CD4-positive, alpha-beta T cell (primary cell): ENCODE measurements at places on chromosomes 7 and 10.

DNA sequence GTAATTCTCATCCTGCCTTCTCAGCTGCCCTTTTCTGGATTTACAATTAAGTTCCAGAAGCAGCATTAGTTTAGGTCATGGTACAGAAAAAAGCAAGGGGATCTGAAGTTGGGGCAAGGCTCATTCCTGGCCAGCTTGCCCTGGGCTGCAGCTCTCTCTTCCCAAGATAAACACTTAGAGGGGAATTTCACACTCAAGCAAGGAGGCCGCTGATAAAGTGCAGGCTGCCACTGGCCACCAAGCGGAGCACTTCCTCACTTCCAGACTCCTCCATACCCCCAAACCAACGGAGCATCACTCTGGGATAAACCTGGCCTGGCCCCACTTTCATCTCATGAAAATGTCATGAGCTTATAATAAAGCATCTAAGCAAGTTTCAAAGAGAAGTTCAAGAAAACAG, 445.5 kb upstream of the MKI67 start:
- DNase-seq: no peak

DNA sequence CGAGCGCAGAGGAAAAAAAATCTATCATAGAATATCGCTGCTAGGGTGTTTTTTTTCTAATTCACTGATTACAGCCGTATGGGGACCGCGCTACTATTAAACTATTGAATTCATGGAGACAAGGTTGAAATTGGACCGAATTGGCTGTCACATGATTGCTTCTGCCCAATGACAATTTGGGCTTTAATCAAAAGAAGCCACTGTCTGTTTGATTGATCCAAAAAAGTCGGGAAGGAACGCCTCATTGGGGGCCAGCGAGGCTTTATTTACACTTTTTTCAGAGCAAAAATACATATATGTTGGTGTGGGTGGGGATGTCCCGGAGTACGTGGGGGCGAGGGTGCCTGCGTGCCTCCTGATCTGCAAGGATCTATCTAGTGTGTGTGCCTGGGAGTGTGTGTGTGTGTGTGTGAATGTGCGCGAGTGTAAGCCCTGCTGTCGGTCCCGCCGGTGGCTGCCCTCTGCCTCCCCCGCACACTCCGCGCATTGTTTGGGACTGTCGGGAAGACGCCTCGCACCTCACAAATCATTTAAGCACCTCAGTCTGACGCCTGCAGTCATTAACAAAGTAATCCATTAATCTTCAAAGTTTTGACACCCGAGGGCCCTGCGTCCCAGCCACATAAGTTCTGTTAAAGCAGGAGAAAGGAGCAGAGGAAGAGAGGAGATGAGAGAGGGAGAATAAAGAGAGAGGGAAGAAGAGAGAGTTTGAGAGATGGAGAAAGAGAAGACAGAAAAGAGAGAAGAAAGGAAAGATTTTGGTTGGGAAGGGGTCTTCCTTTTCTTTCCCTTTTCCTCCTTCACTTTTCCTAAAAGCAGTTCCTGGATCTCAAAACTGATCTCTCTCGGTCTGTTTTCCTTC, at the start of gene HOXA2:
Gene HOXA2 (minus strand): TSS at position 103 of the 862 bp plus-strand sequence. CDS start 183 bp downstream, outside the sequence.
- no peak for DNase-seq

GRCh38 chr7:13060173-13060572, 372.7 kb downstream of the ARL4A start:
- no peak for DNase-seq

GRCh38 chr7:94856643-94857042, 50.8 kb upstream of the PPP1R9A start:
- no peak for DNase-seq

- no peak for DNase-seq
Measured at GRCh38 chr10:129393812-129394211, 73.2 kb upstream of the MGMT start.

DNA sequence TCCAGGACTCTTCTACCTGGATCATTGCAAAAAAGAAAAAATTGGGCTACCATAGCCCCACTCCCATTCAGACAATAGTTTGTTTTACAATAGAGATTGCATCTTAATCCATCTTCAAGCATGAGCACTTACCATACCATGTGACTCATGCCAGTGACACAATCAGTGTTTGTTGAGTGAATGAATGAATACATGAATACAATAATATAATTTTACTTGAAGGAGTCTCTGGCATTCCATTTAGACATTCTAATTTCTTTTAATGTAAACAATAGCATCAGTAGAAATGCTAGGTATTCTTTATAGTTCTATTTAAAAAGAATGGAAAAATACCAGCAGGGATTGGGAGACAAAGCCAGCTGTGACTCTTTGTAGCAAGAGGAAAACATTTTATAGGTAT, 141.6 kb upstream of the AKR1E2 start:
- DNase-seq: no peak

- no peak for DNase-seq
Measured at GRCh38 chr7:83439026-83439425, 209.9 kb downstream of the SEMA3E start.

DNA sequence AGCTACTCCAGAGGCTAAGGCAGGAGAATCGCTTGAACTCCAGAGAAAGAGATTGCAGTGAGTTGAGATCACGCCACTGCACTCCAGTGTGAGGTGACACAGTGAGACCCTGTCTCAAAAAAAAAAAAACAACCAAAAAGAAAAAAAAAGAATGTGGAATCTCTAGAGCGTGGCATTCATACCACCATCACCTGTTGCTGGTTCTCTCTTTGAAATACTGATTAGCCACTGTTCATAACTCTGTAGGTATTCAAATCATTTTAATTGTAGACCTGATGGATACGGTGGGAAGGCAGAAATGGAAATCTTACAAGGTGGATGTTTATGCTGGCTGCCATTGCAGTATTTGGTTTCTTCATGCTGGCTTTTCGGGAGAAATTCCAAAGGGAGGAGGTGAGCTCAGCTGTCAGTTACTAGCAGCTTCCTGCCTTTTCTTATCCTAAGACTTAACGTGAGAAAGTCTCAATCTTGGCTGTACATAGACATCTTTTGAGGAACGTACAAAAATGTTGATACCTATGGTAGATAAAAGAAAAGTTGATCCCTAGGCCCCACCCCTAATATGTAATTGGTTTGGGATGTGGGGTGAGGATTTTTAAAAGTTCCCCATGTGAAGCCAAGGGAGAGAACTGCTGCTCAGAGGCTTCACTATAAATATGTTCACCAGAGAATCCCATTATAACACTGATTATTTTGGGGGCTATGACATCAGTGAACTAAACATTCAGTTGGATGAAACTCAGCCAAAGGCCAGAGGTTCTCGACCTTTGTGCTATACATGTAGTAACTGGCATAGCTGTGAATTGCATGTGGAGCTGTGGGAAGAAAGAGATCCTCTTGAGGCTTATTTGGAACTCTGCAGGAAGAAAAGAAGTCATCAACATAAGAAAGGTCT, 26.9 kb upstream of the MKLN1 start:
- no peak for DNase-seq

DNA sequence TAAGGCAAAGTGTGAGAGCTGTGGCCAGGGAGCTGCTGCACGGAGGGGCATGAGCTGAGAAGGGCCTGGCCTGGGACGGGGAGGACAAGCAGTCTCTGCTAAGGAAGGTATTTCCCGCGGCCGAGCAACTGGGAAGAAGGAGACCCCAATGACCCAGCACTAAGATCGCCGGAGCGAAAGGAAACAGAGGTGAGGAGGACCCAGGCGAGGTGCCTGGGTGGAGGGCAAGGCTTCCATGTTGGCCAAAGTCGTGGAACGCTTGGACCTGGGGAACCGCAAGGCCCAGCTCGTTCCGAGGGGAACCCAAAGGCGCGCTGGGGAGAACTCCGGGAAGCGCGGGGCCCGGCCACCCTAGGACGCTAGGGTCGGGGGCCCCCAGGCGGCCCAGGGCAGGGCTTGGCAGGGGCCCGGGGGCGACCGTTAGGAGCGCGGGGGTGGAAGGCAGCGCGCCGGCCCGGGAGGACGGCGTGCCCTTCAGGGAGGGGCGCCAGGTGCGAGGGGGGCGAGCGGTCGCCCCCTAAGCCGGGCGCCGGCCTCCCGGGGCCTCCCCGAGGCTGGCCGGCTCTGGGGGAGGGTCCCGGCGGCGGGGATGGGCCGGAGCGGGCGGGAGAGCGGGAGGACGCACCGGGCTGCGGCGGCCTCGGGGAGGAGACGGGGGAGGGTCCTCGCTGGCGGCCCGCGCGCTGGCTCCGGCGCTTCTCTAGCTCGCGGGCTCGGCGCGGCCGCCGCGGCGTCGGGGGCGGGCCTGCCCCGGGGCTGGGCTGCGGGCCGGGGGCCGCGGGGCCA, 545 bp downstream of the GIGYF1 start:
- DNase-seq: no peak

DNA sequence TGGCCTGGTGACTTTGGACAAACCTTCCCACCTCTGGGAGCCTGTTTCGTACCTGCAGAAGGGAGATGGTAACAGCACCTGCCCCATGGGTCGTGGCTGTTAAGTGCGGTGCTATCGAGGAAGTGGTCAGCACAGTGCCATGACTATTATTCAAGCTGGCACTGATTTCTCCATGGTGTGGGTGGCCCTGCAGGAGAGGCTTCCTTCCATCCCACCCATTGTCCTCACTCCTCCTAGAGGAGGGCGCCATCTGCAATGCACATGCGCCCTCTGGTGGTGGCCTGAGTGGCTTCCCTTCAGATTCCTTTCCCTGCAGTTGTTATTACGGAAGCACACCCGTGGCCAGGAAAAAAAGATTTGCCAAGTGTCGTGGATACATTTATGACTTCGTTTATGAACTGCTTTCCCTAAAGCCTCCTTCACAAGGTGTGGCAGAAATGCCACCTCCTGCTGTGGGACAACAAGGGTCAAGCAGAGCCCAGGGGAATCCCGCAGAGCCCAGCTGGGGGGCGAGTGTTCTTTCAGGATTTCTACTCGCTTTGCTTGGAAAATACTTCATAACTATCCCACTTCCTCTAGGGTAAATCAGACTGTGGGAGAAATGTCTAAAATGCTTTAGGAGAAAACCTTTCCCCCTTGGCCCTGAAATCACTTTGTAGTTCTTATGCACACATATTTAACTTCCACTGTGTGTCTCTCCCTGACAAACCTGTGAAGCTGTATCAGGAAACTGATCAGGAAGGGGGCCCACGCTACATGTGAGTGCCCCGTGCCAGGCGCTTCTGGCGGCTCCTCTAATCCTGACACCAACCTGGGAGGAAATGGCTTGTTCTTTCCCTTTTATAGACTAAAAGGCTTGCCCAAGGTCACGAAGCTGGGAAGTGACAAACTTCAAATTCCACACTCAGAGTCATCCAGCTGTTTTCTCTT, 98.0 kb upstream of the ANLN start:
- peak; percentile 82 for DNase-seq

- no peak for DNase-seq
Measured at GRCh38 chr7:70586822-70587221, 545.1 kb upstream of the GALNT17 start.

DNA sequence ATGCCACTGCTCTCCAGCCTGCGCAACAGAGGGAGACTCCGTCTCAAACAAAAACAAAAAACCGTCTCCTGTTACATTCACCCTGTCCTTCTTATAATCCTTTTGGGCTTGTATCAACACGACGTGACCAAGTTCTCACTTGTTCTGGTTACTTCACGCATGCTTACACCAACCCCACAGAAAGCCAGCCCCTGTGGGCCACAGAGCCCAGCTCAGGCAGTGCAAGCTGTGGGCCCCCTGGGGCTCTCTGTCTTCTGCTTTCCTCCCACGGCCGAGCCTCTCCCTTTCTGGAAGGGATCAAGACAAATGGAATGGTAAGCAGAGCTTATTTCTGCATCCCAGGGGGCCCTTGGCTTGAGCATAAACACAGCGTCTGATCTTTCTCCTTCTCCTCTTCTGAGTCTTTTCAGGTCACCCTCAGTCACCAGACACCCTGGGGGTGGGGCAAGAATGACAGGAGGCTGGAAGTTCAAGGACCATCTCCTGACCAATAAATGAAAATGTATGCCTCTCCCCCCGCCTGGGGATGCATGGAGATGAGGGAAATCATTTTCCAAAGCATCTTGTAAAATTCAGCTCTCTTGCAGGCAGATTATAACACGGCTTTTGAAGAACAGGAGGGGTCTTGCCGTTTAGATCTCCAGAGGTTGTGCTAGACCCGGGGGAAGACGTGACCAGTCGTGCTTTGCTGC, 19.0 kb upstream of the TRIM56 start:
- DNase-seq: no peak

- DNase-seq: no peak
Measured at GRCh38 chr10:61157182-61157581, 213.2 kb upstream of the RHOBTB1 start.

DNA sequence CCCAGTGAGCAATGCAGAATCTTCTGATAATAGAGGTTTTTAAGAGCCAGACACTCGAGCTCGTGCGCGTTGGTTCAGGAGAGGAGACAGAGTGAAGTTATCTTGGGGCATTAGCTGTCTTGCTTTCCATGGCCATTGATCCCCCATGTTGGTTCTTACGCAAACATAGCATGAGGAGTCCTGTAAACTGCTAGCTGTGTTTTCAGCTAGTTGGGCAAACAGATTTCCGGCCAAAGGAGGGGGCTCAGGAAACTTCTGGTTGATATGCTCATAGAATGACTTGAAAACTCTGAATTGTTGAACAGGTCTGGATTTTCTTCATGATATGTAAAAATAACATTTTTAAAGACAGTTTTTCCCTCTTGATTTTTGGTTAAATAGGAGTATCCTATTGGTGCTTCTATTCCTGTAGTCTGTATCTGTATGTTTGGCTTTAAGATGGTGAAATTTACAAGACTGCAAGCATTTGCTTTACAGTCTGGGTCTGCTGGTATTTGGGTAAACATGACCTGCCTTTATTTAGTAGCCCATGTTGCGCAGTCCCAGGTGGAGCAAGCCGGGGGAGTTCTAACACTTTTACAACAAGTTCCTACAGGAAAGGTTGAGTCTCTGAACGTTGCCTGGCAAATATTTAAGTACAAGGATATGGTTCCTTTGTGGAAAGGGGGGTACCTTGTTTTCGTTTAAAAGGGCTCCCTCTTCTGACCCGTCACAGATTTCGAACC, 218.4 kb upstream of the KCND2 start:
- DNase-seq: no peak

DNA sequence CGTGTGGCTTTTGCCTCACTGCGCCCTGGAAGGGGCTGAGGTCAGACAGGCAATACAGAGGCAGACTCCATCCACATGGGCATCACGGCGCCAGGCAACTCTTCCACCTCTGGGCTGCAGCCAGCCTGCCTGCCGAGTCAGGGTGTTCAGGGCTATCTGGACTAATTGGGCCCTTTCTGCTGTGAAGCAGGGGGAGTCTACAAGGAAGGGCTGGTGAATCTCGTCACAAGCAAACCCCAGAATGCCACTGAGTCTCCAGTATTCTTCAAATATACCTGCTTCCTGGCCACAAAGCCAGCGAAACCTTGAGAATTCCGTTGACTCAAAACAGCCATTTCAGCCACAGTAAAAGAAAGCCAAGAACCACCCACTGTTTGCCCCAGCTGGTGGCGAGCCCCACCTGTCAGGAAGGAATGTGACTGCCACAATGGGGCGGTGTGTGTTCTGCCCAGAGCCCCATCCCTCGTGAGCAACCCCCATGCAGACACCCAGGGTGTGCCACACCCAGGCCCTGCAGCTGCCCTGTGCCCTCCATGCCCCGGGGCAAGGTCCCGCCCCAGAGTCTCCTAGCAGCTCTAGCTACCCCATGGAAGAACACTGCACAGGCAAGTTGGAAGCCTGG, 117.3 kb downstream of the FAM53B start:
- DNase-seq: no peak

- no peak for DNase-seq
Measured at GRCh38 chr10:24344279-24344678, 135.3 kb downstream of the KIAA1217 start.
